ENCODE measurements at places on chromosomes 2 and 18. TPM values are rescaled to one million over a fixed set of nuclear protein-coding genes. Genes with fewer than 3 reads are reported as not detected.

Gene PHOSPHO2
- 12.6 TPM for total RNA-seq

Gene RSAD2
- 13.2 TPM for total RNA-seq

Gene RAX
- total RNA-seq: not detected

Gene ALPI
- not detected for total RNA-seq

Gene RABL2A
- 22.7 TPM for total RNA-seq

GRCh38 chr2:95695613-95696012 lies 103.8 kb downstream of the TRIM43 start:
- peak; percentile 74 for DNase-seq
- H3K4me3 ChIP-seq: no peak overlapping the region
- H3K36me3 ChIP-seq: no peaks in the 10 kb centered on the region
- H3K4me1 ChIP-seq: no peaks in the 10 kb centered on the region
- H3K27me3 ChIP-seq: no peaks in the 10 kb centered on the region

DNA sequence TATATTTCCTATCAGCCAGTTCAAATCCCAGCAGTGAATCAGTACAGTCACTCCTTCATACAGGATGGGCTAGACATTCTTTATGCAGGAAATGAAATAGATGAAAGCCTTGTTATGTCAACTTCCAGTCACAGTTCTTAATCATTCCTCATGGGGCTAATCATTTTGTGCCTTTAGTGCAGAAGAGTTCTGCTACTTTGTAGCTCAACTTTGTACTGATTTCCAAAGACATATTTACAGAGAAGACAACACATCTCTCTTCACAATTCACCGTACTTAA lies 593.9 kb upstream of the NETO1 start:
- H3K27ac ChIP-seq: no peak overlapping the region
- peaks cover 9% of the 10 kb centered on the region for H3K4me1 ChIP-seq
- H3K36me3 ChIP-seq: no peaks in the 10 kb centered on the region
- no peaks in the 10 kb centered on the region for H3K27me3 ChIP-seq
- DNase-seq: peak; percentile 14
- no peak overlapping the region for H3K4me3 ChIP-seq

DNA sequence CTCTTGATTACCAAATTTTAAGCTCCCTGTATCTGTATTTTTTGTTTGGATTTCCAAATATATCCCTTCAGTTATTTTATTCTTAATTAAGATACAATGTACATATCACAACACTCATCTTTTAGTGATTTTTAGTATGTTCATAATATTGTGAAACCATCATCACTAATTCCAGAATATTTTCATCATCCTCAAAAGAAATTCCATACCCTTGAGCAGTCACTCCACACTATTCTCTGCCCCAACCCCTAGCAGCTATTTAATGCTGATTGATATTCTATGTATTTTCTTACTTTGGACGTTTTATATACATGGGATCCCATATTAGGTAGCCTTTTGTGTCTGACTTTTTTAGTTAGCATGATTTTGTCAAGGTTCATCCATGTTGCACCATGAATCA lies 127.4 kb upstream of the SLC8A1 start:
- no peaks in the 10 kb centered on the region for H3K36me3 ChIP-seq
- H3K4me3 ChIP-seq: no peak overlapping the region
- H3K4me1 ChIP-seq: no peaks in the 10 kb centered on the region
- DNase-seq: no peak
- no peak overlapping the region for H3K27ac ChIP-seq
- no peaks in the 10 kb centered on the region for H3K27me3 ChIP-seq

- no peaks in the 10 kb centered on the region for H3K36me3 ChIP-seq
- H3K4me3 ChIP-seq: no peak overlapping the region
- H3K4me1 ChIP-seq: no peaks in the 10 kb centered on the region
Observed at GRCh38 chr2:78979380-78980151, 45.9 kb upstream of the REG3G start.

DNA sequence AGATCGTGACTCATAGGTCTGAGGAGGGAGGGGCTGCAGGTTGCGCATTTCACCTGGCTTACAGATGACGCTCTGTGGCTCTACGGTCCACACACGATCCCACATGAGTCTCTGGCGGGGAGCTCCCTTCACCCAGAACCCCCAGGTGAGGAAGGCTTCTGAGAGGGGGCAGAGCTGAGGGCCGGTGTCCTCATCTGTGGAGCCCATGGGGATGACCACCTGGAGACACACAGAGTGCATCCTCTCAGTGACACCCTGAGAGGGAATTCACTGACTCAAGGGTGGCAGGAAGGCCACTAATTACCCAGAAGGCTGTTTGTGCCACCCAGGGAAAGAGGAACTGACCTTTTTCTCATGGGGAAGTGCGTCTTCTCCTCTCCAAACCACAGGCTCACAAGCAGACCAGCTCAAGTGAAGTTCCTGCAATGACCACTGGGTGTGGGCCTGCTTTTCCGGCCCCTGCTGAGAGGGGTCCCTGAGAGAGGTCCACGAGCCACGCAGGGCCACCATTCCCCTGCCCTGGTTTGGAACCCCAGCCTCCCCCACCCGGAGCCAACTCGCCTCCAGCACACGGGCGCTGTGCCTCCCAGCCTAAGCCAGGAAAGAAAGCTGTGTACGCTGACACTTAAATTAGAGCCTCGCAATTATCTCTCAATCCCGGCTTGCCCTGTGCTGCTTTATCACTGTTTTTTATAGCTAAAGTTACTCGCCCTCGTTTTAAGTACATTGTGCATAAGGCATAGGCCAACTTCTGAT lies 114.1 kb downstream of the BCL11A start:
- peaks cover 4% of the 10 kb centered on the region for H3K4me1 ChIP-seq
- DNase-seq: no peak
- peak overlapping the region; percentile 77 for H3K27ac ChIP-seq
- H3K4me3 ChIP-seq: no peak overlapping the region
- no peaks in the 10 kb centered on the region for H3K27me3 ChIP-seq

DNA sequence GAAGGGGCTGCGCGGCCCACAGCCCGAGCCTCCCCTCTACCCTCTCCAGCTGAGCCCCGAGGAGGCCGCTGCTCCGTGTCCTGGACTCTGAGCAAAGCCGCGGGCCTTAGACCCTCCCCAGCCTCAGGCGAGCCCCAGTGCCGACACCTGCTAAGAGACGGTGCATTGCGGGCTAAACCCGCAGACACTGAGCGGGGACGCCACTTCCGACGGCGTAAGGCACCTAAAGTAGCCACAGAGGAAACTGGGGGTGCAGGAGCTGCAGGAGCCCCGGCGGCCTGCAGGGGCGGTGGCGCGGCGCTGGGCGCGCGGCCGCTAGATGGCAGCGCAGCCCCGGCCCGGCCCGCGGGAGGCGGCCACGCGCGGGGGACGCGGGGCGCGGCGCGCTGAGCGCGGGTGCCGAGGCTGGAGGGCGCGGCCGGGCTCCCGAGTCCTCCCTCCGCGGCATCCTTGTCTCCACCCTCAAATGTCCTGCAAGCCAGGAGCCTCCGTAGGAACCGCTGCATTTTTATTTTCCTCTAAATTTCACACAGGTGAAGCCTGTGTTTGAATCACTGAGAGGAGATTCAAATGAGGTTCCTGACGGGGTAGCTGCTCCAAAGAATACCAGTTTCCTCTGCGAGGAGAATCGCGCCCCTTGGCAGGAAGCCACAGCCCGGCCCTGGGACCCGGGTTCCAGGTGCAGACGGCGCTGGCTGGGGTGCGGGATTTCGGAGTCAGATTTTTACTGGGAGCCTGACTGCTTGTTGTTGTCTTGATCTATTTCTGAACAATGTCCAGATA lies 650.5 kb downstream of the GALR1 start:
- H3K36me3 ChIP-seq: no peaks in the 10 kb centered on the region
- H3K27ac ChIP-seq: no peak overlapping the region
- no peaks in the 10 kb centered on the region for H3K4me1 ChIP-seq
- no peak overlapping the region for H3K4me3 ChIP-seq

DNA sequence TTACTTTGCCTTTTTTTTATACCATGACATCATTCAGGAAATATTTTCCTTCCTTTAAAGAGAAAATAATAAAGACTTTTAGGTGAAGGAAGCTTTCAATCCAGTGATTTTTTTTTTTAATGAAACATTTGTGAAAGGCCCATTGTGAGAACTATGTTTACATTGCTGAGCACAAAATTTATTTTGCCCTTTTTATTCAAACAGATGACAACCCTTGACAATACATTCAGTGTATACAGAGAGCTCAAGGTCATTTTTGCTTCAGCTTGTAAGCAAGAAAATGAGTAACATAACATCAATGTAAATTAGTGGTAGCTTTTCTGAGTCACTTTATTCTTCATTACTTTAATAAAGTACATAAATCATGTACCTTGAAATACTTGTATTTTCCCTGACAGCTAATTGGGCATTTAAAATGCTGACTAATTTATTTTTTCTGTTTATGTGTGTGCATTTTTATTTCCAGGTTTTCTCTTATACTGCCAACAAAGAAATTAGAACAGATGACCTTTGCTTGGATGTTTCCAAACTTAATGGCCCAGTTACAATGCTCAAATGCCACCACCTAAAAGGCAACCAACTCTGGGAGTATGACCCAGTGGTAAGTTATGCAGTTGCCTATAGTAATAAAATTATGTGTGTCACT lies 121.6 kb downstream of the GALNT1 start:
- H3K27me3 ChIP-seq: no peaks in the 10 kb centered on the region
- H3K27ac ChIP-seq: no peak overlapping the region
- no peak overlapping the region for H3K4me3 ChIP-seq
- H3K4me1 ChIP-seq: no peaks in the 10 kb centered on the region
- peaks cover 15% of the 10 kb centered on the region for H3K36me3 ChIP-seq
- DNase-seq: no peak

GRCh38 chr2:134739879-134740301 lies 21.1 kb upstream of the TMEM163 start:
- H3K27me3 ChIP-seq: no peaks in the 10 kb centered on the region
- no peak overlapping the region for H3K4me3 ChIP-seq
- no peaks in the 10 kb centered on the region for H3K4me1 ChIP-seq
- H3K27ac ChIP-seq: no peak overlapping the region
- peak; percentile 8 for DNase-seq

DNA sequence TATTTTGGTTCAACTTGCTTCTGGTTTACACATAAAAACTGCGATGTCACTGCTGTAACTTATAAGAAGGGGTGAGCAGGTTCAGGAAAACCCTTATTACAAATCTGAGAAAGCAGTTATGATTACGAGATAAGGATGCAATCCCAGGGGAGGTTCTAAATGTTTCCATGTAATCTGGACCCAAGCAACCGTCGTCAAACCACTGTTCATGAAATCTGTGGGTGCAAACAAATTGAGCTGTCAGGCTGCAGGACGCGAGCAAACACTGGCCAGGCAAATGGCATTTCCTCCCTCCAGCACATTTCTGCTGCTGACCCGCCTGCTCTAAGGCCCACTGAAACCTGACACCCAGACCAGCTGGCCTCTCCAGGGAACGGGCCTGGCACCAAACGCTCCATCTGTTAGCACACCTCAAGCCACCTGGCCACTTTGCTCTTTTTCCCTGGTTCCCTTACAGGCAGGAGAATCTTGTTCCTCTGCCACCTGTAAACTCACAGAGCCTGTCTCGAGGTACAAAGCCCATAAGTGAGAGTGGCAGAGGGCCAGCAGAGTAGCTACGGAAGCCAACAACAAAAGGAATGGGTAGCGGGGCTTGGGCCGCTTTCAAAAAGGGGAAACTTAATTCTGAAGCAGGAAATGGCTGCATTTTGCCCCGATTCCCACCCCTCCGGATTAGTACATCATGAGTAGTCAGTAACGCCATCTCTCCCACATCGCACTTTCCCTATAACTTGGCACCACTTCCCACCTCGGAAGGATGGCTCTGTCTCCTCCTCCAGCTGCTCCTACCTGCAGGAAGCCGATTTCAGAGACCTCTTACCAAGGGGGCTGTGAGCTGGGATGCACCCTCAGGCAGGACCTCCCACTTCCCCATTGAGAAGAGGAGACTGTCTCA lies 26.5 kb downstream of the CRACDL start:
- no peaks in the 10 kb centered on the region for H3K36me3 ChIP-seq
- peak; percentile 90 for DNase-seq
- H3K27ac ChIP-seq: no peak overlapping the region

DNA sequence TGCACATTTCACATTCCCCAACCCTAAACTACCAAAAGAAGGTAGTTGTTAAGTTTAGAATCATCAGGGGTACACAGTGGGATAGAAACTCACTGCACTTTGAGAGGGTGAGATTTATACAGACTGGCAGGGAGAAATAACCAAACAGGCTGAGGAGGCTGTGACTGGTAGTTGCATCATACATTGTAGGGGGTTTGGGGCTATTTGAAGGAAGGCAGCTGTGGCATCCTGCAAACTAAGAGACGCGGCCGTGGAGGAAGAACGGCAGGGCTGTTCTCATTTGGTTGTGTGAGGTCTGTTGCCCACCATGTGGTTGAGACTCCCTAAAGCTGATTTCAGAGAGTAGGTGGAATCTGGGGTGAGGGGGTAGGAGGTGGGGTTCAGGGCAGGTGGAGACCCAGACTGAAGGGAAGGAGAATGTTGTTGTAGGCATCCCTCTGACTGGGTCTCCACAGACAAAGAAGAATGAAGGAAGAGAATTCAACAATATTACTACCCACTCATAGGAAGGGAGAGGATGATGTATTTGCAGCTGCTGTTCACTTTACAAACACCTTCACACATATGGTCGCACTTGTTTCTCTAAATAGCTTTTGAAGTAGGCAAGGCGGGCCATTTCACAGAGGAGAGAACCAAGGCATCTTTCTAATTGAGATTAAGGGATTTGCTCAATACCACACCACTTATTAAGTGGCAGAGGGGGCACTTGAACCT lies 170.9 kb upstream of the SIX2 start:
- H3K27ac ChIP-seq: no peak overlapping the region
- no peaks in the 10 kb centered on the region for H3K4me1 ChIP-seq
- no peak overlapping the region for H3K4me3 ChIP-seq
- H3K36me3 ChIP-seq: no peaks in the 10 kb centered on the region
- no peaks in the 10 kb centered on the region for H3K27me3 ChIP-seq
- DNase-seq: peak; percentile 65

DNA sequence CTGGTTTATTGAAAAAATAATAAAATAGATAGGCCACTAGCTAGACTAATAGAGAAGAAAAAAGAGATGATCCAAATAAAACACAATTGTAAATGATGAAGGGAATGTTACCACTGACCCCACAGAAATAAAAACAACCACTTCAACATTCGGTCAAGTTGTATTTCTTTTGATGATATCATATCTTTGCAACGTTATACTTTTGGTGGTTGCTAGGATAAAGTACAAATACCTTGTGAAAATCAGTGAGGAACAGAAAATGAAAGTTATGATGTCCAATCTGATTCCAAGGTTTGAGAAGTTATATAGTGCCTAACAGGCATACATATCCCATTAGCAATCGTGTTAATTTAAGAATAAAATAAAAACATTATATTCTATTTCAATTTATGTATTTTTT lies 6.6 kb upstream of the ASNSD1 start:
- no peaks in the 10 kb centered on the region for H3K27me3 ChIP-seq
- DNase-seq: no peak
- H3K4me1 ChIP-seq: no peaks in the 10 kb centered on the region
- H3K36me3 ChIP-seq: no peaks in the 10 kb centered on the region

- no peak overlapping the region for H3K27ac ChIP-seq
- H3K4me3 ChIP-seq: no peak overlapping the region
- H3K27me3 ChIP-seq: peaks cover 17% of the 10 kb centered on the region
- no peaks in the 10 kb centered on the region for H3K4me1 ChIP-seq
Observed at GRCh38 chr2:100817388-100817985, 2.5 kb upstream of the NPAS2 start.

GRCh38 chr18:44693030-44693784 lies 12.5 kb downstream of the SETBP1 start:
- H3K27ac ChIP-seq: no peak overlapping the region
- DNase-seq: no peak
- no peak overlapping the region for H3K4me3 ChIP-seq

- no peaks in the 10 kb centered on the region for H3K36me3 ChIP-seq
- H3K27me3 ChIP-seq: no peaks in the 10 kb centered on the region
- no peak overlapping the region for H3K27ac ChIP-seq
- no peak overlapping the region for H3K4me3 ChIP-seq
- DNase-seq: no peak
Observed at GRCh38 chr2:64678771-64679590, 25.3 kb upstream of the SERTAD2 start.

GRCh38 chr18:25799231-25799630 lies 291.2 kb downstream of the SS18 start:
- no peak overlapping the region for H3K27ac ChIP-seq
- no peak for DNase-seq
- H3K36me3 ChIP-seq: no peaks in the 10 kb centered on the region
- H3K4me1 ChIP-seq: peaks cover 7% of the 10 kb centered on the region

All from lung (tissue), 17 donors.